ENCODE measurements at places on chromosomes 1 and 21.

DNA sequence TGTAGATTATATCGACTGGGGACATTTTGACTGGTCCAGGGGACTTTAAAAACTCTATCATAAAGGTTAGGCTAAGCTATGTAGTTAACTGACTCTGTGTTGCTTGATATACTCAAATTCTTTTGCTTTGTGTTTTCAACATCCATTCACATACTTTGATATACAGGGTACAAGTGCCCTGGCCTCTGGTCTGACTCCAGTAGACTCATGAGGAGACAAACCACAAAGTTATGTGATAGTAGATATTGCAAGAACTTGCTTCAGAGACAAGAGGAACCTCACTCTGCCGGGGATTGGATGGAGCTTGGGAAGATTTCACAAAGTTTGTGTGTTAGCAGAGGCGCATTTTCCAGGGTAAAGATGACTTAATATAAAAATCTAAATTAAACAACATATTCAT, 1.3 kb downstream of the GORAB start:
- peak; percentile 59 for DNase-seq

DNA sequence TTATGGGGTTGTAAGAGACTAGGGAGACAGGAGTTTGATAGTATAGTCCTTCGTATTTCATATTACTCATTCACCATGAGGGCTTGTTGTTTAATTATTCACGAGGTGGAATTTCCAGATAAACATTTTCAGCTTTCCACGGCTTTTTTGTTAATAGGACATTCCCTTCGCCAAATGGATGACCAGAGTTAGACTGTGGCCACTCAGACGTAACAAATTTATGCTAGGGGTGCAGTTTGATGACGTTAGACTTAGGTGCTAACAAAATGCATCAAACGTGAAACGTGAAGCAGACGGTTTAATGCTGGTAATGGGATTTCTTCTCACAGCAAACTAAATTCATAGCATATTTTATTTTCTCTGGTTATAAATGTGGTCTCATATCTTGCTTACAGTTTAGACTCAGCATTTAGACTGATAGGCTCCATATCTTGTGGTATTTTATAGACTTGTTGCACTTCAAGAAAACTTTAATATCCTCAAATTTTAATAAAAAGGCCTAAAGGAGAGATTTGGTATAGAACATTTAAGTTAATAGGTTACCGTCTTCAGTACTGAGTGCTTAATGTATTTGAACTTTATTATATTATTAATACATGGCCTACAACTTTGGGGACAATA, 2.3 kb downstream of the DHX9 start:
- DNase-seq = no peak

DNA sequence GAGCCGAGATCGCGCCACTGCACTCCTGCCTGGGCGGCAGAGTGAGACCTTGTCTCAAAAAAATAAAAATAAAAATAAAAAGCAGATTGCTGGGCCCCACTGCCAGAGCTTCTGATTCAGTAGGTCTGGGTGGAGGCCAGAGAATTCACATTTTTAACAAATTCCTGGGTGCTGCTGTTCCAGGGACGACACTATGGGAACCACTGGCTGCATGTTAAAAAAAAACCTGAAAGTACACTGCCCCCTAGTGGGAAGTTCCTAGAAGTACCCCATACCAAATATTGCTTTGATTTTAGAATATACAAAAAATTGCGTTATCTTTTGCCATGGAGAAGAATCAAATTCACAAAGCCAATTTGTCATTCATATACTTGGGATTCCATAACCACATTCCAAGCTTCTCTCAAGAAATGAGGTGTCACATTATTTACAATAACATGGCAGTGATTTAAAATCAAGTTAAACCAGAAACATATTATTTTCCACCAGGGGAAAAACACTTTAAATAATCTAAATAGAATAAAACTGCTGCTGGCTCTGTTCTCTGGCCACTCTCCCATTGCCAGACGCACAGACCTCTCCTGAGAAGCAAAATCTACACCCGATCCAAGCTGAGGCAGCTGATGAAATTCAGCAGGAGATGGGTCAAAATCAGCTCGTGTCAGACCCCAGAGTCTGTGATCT, 27.4 kb downstream of the SYF2 start:
- DNase-seq = peak; percentile 80

DNA sequence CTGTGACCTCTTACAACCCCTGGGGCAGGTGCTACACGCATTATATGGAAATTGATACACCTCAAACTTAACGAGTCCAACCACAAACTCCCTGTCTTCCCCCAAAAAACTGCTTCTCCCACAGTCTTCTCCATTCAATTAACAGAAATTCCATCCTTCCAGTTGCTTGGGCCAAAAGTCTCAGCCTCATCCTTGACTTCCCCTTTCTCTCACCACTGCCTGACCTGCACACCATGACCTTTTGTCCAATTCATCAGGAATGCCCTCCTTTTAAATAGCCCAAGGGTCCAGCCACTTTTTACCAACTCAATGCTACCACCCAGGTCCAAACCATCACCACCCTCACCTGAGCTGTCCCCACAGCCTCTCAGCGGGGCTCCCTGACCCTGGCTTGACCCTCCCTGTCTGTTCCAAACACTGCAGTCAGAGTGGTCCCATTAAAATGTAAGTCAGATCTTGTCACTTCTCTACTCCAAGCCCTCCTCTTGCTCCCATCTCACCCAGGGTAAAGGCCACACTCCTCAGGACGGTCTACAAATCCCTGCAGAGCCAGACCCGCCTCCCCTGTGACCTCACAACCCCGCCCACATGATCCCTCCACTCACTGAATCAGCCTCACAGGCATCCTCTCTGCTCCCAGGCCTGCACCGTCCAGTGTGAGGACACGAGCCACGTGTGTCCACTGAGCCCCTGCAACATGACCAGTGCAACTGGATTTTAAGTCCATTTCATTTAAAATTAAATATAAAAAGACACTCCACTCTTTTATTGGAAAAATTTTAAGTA, 18.5 kb downstream of the KCNN3 start:
- DNase-seq = no peak

DNA sequence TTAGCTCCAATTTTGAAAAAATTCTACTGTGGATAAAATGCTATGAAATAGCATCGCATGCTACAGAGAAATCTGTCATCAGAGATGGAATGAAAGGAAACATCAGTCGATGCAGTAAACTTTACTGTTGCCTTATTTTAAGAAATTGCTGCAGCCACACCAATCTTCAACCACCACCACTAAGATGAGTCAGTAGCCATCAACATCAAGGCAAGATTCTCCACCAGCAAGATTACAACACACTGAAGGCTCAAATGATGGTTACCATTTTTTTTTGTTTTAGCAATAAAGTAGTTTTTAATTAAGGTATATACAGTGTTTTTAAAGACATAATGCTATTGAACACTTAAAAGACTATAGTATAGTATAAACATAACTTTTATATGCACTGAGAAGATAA, 95.6 kb upstream of the JUN start:
- DNase-seq = no peak
